NT2/D1 (cell line): ENCODE measurements at places on chromosomes 4 and X.
A peak's percentile ranks its signal among the peaks of the same experiment; 100 is the strongest.

GRCh38 chr4:65502131-65502701 is 168.1 kb downstream of the EPHA5 start:
- no peak for DNase-seq

DNA sequence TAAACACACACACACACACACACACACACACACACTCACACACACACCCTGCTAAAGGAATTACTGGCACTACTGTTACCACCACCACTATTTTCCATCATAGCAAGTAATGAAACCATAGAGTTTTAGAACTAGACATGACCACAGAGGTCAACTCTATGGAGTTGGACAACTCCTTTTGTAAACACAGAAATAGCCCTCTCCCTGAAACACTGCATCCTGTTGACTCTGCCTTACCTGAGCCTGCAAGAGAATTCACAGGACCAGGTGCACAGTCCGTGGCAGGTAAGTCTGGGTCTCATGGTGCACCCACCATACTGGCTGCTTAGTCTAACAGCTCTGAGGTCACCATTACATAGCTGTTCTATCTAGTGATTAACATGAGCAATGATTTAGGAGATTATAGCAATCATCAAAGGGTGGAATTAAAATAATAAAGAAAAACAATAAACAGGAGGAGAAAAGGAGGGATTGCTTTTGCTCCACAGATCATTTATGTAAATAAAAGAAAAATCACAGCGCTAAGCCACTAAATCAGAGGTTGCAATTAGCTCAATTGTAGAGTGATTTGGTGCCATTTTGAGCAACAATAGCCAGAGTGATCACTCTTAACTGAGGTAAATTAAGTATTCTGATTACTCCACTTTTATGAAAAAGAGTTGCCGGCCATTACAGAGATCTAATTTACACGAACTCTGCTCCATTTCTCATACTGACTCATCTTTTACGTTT is 340.0 kb upstream of the RASGEF1B start:
- no peak for DNase-seq

GRCh38 chr4:66564901-66565651 is 894.8 kb upstream of the EPHA5 start:
- DNase-seq = no peak

DNA sequence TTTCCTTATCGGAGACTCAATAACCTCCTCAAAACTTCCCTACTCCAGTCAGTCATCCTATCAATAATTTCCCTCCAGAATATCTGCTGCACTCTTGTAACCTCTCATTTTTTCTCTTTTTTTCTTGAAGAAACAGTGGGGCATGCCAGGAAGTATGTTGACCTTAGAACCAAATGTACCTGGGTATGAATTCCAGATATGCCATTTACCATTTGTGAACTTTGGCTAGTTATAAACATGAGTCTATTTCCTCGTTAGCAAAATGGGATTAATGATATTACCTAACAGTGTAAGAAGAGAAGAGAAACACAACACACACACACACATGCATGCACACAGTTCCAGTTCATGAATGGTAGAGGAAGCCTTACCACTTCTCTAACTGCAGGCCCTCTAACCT is 578.2 kb downstream of the FAM133A start:
- no peak for DNase-seq

GRCh38 chr4:15658781-15659180 is 3.6 kb upstream of the FBXL5 start:
- no peak for DNase-seq

DNA sequence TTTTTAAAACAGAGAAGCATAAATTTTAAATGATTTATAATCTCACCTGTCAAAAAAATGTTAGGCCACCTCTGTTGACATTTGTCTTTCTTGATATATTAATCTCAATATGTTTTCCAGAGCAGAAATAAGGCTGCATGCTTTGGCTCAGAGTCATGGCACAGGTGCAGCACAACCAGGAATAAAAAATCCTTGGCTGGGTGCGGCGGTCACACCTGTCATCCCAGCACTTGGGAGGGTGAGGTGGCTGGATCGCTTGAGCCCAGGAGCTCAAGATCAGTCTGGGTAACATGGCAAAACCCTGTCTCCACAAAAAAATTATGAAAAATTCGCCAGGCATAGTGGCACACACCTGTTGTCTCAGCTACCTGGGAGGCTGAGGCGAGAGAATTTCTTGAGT is 18.1 kb downstream of the CPLX1 start:
- DNase-seq = no peak

GRCh38 chr4:4870576-4871241 is 11.2 kb downstream of the MSX1 start:
- DNase-seq = no peak

DNA sequence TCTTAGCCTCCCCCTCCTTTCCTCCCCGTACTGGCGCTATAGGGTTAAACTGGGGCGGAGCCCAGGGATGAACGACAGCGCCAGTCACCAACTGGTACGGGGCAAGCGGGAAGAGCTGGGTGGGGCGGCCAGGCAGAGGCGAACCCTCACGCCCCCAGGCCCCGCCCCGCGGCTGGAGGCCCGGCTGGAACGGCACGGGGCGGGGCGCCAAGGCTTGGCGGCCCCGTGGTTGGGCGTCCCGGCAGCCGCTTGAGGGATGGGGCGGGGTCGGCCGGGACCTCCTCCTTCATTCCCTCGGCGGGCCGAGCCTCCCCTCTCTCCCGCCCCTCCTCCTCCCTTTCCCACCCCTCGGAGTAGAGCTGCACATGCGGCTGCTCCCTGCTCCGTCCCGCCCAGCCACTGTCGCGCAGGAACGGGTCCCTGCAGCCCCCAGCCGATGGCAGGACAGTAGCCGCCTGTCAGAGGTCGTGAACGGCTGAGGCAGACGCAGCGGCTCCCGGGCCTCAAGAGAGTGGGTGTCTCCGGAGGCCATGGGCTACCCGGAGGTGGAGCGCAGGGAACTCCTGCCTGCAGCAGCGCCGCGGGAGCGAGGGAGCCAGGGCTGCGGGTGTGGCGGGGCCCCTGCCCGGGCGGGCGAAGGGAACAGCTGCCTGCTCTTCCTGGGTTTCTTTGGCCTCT is at the start of gene EDA:
Gene EDA, plus strand, starts transcription at position 335 of the 678 bp plus-strand sequence.
- DNase-seq = peak; percentile 90

GRCh38 chrX:70970482-70970995 is 39.6 kb upstream of the SLC7A3 start:
- DNase-seq = peak; percentile 20

DNA sequence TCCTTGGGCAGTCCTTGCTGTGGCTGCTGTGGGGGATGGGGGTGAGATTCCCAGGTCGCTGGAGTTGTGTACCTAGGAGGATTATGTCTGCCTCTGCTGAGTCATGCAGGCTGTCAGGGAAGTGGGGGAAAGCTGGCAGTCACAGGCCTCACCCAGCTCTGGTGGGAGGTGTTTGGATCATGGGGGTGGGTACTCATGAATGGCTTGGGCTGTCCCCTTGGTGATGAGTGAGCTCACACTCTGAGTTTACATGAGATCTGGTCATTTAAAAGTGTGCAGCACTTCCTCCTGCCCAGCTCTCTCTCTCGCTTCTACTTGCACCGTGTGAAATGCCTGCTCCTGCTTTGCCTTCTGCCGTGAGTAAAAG is 24.6 kb upstream of the PDLIM3 start:
- no peak for DNase-seq

- no peak for DNase-seq
Observed at GRCh38 chrX:9627922-9628321, 137.7 kb downstream of the GPR143 start.

DNA sequence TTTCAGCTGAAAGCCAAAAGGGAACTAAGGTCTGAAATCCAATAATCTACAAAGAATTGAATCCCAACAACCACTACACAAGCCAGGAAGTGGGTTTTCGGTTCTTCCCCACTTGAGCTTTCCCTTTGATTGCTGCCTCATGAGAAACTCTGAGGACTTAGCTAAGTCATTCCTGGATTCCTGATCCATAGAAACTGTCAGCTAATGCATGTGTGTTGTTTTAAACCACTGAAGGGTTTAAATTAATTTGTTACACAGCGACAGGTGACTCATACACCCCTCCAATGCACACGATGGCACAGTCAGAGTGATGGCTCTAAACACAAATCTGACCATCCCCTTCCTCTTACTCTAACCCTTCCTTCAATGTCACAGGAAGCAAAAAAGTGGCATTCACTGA is 282.9 kb downstream of the RAB28 start:
- no peak for DNase-seq

DNA sequence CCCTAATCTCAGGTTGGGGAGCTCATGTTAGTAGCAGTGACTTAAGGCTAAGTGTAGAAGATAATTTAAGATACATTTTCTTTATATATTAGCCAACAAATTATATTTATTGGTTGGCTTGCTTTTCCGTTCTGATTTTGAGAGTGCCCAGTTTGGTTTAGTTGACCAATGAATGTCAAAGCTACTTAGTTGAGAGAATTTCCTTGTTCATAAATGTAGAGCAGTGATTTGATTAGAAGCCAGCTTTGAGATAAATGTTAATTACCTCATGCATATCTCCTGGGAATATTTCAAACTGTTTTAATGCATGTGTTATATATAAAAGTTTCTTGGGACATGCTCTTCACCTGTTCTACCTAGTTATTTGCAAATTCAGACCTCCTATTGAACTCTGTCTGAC is 44.3 kb downstream of the SPATA18 start:
- DNase-seq = no peak

DNA sequence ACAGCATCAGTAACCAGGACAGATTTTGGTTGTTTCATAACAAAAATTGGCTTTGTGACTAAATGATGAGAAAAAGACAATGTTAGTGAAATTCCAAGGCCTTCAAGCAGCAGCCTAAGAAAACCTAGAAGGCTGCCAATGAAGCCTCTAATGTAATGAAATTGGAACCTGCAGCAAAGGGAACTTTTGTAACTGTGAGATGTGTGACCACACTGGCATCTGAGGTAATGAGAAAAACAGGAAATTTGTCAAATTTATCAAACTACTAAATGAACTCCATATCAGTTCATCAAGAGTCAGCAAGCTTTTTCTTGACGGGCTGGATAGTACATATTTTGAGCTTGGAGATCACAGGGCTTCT is 30.4 kb upstream of the EMCN start:
- DNase-seq = no peak

DNA sequence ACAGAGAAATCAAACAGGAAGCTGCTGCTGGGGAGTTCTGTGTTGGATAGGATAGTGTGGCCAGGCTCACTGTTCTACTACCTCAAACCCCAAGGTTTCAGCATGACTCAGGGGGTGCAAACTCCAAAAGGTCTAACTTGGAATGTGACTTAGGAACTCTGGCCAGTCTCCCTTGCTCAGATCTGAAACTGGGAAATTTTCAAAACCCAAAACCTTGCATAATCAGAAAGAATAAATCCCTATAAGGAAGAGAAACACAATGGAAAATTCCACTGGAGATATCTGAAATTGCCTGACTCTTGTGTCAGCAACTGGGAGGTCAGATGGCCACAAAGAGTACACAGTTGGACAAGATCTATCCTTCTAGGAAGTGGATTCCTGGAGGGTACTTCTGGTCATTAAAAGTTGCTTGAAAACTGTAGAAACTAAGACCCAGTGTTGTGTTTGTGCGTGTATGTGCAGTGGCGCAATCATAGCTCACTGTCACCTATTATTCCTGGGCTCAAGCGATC is 58.0 kb downstream of the PPEF2 start:
- DNase-seq = no peak

GRCh38 chr4:129988957-129989356 is 893.0 kb downstream of the C4orf33 start:
- no peak for DNase-seq

GRCh38 chr4:95422436-95422835 is 126.3 kb downstream of the UNC5C start:
- no peak for DNase-seq

GRCh38 chrX:17372052-17372451 is 2.9 kb upstream of the NHS start:
- DNase-seq = no peak

DNA sequence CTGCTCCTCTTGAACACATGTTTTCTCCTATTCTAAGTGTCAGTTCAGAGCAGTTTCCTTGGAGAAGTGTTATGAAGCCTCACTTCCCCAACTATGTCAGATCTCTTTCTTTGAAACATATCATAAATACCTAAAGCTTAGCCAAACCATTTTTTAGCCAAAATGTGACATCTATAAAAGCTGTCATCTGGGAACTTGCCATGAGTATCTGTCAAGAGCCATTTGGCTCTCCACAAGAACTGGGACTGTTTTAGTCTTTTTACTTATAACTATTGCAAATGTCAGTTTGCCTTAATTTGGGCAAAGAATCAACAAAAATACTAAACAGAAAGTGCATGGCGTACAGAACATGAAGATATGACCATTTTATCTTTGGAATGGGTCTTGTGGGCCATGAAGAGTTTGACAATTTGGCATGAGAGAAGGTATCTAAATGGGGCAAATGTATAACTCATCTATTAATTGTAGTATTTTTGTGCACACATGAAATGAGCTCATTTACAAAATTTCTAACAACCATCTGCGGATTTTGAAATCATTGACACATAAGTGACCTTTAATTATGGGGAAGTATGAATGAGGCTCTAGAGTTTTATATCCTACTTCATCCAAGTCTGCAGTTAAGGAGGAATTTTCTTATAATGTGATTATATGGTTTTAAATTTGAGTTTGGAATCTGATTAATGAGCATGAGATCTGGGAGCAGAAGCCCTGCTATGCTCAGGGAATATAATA is 129.1 kb upstream of the PACRGL start:
- DNase-seq = no peak

DNA sequence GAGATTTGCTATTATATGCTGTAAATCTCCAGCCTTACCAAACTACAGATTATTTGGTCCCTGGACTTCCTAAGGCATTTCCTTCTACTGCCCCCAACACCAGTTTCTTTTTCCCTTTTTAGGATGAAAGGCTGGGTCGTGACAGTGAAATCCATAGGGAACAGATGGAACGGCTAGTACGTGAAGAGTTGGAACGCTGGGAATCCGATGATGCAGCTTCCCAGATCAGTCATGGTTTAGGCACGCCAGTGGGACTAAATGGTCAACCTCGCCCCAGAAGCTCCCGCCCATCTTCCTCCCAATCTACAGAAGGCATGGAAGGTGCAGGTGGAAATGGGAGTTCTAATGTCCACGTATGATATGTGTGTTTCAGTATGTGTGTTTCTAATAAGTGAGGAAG is 67.9 kb downstream of the PKD2 start:
- no peak for DNase-seq

- DNase-seq = no peak
Observed at GRCh38 chrX:18861511-18861910, 122.4 kb downstream of the PHKA2 start.

DNA sequence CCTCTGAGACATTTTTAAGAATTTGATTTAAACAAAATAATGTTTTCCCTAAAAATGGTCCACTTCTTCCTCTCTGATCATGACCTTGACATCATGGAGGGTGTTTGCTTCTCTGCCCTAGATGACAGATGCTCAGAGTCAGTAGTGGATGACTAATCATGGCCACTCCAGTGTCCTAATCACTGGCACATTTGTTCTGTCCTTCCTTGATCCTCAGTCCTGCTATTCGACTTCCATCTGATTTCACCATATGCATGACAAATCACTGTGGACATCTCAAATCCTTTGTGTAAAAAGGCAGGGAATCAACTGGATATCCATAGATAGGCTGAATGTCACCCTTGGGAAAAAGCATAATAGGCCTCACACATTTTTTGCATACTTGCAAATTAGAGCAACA is 9.0 kb downstream of the CRMP1 start:
- no peak for DNase-seq
